ENCODE measurements at places on chromosomes 7 and 10. TPM values are rescaled to one million over a fixed set of nuclear protein-coding genes. Genes with fewer than 3 reads are reported as not detected.

Gene SSMEM1
- total RNA-seq = not detected

Gene CUL1
- total RNA-seq = 74.5 TPM

Gene ARL3
- 4.0 TPM for total RNA-seq

Gene ARHGEF35
- 6.7 TPM for total RNA-seq

Gene BHLHA15
- total RNA-seq = not detected

Gene CRYGN
- total RNA-seq = not detected

Gene DLX6
- total RNA-seq = not detected
